Heart right ventricle (tissue), 16 donors: ENCODE measurements at places on chromosomes 7 and 10. TPM values are rescaled to one million over a fixed set of nuclear protein-coding genes. Genes with fewer than 3 reads are reported as not detected.

Gene EVX1
- not detected for total RNA-seq

Gene ARHGEF5
- total RNA-seq, result 1.6 TPM

Gene OPN4
- total RNA-seq, result not detected

Gene MOGAT3
- not detected for total RNA-seq

Gene MICU1
- 49.2 TPM for total RNA-seq

Gene PAPSS2
- total RNA-seq, result 5.5 TPM

Gene ACTL6B
- not detected for total RNA-seq

Gene NANOS1
- 4.3 TPM for total RNA-seq

Gene SPACDR
- total RNA-seq, result not detected

Gene RPP30
- total RNA-seq, result 31.3 TPM

Gene SPDYE9
- total RNA-seq, result not detected

Gene ZNF503
- 4.1 TPM for total RNA-seq

Gene HOXA6
- not detected for total RNA-seq

Gene ZP3
- not detected for total RNA-seq

Gene ARHGEF35
- not detected for total RNA-seq

Gene ADAMTS14
- total RNA-seq, result 1.4 TPM

Gene INMT
- total RNA-seq, result 12.3 TPM

- no peak for DNase-seq
Observed at GRCh38 chr10:35005868-35006267, 84.3 kb downstream of the CUL2 start.

GRCh38 chr7:132571970-132572369 lies 4.3 kb downstream of the PLXNA4 start:
- DNase-seq, result no peak

DNA sequence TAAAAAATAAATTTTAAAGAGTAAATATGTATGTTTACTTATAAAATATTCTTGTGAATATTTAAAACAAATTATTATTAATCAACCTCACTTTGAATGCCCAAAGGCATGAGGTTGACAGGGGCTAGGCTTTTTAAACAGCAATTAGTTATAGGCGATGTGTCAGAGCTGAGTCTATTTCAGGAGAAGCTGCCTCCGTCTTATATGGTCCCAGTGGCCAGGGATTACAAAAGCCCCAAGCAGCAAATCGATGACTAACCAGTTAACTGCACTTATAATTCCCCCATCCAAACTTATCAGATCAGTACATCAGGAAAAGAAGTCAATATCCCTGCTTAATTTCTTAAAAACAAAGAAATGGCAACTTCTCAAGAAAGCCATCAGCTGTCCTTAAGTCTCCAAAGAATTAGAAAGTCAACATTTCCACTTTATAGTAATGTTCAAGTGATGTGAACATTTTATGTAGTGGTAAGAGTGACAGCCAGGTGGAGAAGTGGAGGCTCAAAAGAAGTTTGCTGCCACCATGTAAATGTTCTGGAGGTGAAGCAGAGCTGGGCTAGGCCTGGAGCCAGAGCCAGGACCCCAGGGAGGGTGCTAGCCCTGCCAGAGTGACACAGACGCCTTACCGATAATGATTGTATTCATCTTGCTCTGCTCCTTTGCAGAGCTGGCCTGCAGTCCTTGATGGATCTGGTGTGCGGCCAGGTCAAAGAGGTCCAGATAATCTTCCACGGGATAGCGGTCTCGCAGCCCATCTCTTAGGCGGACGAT lies 51.5 kb downstream of the CHST15 start:
- no peak for DNase-seq

- no peak for DNase-seq
Observed at GRCh38 chr10:42519761-42520460, 118.5 kb downstream of the ZNF33B start.

- no peak for DNase-seq
Observed at GRCh38 chr7:158778471-158778870, 50.8 kb downstream of the ESYT2 start.

- no peak for DNase-seq
Observed at GRCh38 chr7:95660023-95660434, 63.7 kb upstream of the PDK4 start.

DNA sequence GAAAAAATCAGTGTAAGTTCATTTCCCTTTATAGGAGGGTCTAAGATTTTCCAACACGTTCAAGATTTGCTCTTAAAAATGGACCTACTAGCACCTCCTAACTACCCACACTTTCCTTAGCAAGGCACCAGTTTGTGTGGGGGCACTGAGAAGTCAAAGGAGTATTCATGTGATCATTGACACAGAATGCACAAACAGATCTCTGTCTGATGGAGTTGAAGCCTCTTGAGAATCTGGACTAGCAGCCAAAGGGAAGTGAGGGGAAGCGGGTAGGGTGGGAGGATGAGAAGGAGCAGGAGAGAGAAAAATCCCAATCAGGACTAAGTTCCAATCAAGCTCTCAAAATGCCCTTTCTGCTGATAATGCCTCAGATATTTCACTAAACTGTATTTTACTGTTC lies 4.1 kb downstream of the MMS19 start:
- DNase-seq, result no peak

DNA sequence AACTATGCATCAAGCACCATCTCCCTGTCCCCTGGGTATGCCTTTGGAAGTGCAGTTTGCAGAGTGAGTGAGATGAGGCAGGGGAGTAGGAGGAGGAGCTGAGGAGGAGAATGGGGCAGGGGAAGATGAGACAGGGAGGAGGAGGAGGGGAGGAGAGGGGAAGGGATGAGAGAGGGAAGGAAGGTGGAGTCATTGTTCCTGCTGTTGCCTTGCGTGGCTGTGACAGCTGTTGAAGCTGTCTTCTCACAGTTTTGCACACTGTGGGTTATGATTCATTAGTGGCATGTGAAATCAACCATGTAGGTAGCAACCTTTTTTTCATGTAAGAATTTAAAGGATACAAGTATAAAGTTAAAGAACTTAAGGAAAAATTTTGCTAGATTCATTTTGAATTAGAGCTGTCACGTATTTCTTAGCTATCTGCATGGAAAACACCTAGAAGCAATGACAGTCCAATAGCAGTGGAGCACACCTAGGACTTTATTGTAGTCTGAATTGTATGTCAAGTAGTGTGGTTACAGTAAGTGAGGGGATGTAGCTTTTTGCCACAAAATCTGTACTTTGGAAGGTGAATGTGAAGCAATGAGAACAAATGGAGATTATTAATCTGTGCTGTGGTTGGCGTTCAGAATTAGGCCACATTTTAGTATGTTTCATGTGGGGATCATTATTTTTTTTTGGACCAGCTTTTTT lies 21.7 kb downstream of the CCM2 start:
- DNase-seq, result no peak

DNA sequence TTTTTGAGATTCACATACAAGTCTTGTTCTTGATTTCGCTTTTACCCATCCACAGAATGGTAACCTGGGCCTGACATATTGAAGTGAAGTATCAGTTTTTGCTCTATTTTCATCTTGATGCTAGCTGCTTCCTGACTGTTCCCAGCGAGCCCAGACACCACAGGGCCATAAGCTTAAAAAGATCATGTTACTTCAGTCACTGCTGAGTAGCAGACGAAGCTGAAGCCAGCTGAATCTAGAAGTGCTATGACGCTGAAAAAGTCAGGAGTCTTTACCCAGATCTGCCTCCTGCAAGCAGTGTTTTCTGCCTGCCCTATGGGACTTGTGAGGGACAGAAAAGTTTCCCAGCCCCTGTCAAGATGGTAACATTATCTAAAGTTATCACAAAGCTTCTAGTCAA lies 2.7 kb upstream of the PRXL2A start:
- no peak for DNase-seq

DNA sequence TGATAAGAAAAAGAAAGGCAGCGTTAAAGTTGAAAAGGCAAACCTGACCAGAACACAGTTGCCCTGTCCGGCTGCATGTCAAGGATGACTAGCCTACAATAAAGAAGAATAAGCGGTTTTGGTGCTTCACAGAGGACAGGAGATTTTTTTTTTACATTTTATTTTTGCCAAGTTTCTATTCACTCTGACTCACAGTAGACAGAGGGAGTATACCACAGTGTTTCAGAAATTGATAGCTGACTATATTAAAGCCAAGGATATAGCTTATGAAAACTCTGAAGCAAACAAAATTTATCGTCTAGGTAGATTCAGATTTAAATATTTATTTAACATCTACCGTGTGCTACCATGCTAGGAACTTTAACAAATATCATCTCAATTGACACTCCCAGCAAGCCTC lies 16.9 kb upstream of the POLR1F start:
- no peak for DNase-seq

DNA sequence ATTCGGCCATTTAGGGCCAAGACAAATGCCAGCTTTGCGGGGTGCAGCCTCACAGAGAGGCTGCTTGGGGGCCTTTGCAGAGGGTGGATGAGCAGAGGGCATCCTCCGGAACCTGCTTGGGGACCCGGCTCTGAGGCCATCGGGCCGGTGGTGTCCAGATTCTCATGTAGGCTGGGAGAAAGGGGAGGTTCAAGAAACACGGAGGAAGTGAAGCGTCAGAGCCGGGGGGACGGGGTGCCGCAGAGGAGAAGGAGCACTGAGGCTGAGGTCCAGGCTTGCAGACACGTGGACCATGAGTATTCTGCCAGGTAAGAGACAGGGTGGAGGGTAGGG lies 150.7 kb upstream of the SHH start:
- no peak for DNase-seq

- DNase-seq, result no peak
Observed at GRCh38 chr10:71236286-71236685, 23.9 kb downstream of the UNC5B start.

DNA sequence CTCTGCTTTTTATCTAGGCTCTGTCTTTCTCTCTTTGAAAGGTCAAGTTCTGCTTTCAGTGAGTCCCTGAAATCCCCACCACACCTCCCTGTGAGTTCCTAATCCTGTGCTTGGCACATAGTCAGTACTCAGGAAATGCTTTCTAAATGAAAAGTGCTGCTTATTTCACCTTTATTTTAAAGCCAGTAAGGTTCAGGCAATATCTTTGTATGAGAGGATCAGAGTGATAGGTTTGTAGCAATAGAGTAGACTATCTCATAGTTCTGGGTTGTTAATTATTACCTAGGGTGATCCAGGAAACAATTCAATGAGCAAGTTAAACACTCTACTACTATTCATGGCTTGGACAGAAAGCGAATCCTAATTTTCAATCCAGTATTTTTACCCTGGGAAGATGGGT lies 7.4 kb upstream of the LAMB1 start:
- DNase-seq, result no peak

GRCh38 chr7:93054975-93055374 lies 62.8 kb downstream of the SAMD9 start:
- no peak for DNase-seq

DNA sequence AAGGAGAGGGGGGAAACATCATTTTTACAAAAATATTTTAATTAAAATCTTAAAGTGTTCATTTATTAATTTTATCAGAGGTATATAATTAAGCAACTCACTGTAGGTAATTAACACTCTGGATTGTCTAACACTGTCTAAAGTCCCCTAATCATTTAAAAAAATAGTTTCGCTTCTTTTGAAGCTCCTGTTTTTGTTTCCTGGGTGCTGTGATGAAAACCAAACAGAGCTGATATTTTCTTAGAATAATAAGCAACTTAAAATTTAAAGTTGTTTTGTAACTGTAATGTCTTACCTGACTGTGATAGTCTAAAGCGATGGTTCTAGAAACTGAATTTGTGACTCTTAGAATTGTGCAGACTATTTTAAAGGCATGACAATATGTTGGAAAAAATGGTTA lies 961.0 kb downstream of the GATA3 start:
- no peak for DNase-seq

GRCh38 chr10:49025347-49025983 lies 85.8 kb upstream of the LRRC18 start:
- DNase-seq, result no peak

GRCh38 chr10:56561336-56561735 lies 200.3 kb upstream of the ZWINT start:
- no peak for DNase-seq

GRCh38 chr7:13990984-13991790 lies 1.7 kb upstream of the ETV1 start:
- peak; percentile 99 for DNase-seq

- DNase-seq, result no peak
Observed at GRCh38 chr10:73554721-73555120, 36.4 kb downstream of the USP54 start.

DNA sequence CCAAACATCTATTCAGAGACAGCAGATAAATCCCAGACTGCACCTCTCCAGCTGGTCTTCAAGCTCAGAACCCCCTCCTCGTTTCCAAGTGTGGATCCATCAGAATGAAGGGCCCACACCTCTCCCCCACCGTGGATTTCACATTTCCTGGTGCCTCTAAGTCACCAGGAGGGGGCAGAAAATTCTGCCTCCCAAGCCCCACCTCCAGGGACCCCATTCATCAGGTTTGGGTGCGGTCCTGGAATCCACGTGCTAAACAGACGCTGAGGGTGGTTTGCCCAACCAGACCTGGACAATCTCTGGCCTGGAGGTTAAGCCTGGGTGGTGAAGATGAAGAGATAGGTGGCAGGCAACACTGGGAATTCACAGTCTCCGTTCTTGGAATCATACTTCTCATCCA lies 92.4 kb downstream of the WDR11 start:
- DNase-seq, result no peak

- DNase-seq, result no peak
Observed at GRCh38 chr10:2935647-2936386, 131.5 kb upstream of the PFKP start.

- no peak for DNase-seq
Observed at GRCh38 chr7:7178081-7178480, 4.3 kb upstream of the C1GALT1 start.

DNA sequence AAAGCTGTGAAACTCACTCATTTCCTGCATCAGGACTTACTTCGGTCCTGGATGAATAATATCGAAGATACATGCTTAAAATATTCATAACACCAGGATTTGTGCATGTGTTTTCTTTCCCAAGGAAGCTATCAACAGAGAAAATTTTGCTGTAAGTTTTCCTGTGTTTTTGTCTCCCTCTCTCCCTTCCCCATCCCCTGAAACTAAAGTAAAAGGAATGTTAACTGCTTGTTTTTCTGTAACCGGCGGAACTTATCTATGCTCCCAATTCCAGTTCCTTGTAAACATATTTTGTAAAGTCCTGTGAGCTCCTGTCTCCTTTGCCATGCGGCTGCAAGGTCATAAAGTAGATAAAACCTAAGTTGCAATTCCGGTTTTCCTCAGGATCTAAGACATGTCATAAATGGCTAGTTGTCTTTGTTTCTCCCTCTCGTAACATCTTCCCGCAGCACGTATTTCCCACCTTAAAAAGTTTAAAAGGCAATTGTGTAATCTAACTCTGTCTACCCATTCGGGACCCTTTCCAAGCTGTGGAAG lies 79.0 kb upstream of the POM121L12 start:
- no peak for DNase-seq

DNA sequence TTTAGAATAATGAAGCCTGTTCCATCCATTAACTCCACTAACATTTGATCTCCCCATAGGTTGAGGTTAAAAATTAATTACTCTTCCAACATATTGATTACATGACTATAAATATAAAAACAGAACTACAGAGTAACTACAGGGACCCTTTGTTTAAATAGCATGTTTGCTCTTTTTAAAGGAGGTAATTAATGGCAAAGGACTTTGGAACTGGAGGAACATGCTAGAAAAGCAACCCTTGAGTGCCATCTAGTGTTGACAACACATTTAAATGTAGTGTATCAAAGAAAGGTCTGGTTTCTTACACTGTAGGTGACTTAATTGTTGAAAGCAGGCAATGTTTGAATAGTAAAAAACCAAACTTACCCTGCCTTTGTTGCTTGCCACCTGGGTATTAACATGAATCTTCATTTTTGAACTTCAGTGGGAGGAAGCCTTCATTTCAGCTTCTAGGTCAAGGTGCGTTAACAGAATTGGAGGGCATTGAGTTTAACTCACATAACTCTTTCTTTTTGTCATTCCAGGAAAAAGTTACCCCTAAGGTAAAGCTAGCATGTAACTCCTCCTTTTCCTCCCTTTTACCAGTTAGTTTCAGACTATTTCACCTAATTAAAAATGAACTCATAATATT lies 52.6 kb upstream of the CAPZA2 start:
- DNase-seq, result peak; percentile 51
